ENCODE measurements at places on chromosomes 12 and 14.

DNA sequence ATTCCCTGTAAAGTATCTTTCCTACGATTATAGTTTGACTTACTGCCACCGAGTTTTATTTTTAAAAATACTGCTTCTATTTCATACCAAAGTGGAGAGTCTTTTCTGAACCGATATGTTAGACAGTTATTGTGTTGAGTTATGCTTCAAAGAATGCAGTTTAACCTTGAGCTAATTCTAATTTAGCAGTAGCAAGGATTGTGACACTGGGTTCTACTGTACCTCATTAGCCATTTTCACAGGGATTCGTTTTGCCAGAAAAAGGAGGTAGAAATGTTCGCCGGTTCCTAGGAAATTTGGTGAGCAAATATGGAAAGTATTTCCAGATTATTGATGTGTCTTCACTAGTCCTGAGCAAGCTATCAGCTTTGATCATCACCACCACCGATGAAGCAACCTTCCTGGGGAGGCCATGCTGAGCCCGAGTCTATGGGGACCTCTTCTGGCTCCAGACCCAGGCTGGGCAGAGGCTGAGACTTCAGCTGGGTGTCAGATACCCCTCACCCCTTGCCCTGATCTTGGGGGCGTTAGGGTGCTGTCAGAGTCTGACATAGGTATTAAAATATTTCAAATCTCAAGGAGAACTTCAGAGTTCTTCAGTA, 13.6 kb downstream of the GLRX5 start:
- no peak for DNase-seq

GRCh38 chr14:73745571-73746519, 31.7 kb upstream of the PNMA1 start:
- DNase-seq: no peak

GRCh38 chr14:32727832-32728231, 210.8 kb upstream of the NPAS3 start:
- DNase-seq: no peak

GRCh38 chr12:106288494-106289195, 13.9 kb upstream of the TCP11L2 start:
- no peak for DNase-seq

DNA sequence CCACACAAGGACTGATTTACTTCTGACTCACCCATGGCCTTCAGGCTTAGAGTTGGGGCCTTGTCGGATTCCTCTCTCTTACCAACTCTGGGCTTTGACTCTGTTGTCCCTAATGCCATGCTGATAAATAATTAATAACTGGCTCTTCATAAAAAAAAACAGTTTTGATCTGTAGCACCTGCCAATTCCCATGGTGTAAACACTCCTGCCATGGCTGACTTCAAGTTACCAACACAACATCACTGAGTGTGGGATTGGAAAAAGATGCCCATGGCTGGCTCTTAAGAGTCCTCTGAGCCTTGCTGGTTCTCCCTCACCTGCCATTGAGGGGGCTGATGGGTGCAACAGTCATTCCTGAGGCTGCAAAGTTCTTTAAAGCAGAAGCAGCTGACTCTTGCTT, 104.8 kb downstream of the KIF26A start:
- no peak for DNase-seq

GRCh38 chr12:132145334-132145733, 1.1 kb downstream of the NOC4L start:
- DNase-seq: no peak

DNA sequence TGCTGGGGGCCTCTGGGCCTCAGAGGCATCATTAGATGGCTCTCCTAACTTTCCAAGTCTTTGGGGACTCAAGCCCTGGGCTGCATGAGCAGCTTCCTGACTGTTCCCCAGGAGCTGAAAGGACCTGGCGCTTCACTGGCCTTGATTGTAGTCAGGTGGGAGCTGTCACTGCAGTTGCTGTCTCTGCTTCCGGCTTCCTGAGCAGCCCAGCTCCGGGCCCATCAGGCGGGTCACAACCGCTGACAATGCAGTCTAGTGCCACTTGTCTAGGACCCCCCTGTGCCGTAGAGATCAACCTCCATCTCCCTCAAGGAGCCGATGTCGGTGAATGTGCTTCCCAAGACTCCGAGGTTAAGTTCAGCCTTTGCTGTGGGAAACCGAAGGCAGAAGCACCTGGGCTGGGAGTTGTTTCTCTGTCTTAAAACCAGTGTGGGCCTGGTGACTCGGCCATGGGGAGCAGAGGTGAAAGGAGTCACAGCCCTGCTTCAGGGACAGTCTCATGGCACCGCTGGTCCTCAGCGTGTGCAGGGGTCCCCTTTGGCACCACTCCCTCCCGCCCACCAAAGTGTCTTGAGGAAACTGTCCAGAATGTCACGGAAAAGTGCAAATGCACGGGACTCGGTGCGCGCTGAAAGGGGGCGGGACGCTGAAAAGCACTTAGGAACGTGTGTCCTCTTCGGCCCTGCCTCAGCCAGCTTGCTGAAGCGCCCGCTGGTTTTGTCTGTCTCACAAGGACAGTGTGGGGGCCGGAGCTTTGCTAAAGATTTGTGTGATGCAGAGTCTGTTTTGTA, 44.8 kb downstream of the PRIMA1 start:
- no peak for DNase-seq
